ENCODE measurements at places on chromosomes 1 and 21. TPM values are rescaled to one million over a fixed set of nuclear protein-coding genes. Genes with fewer than 3 reads are reported as not detected.

The KRTAP12-2 gene
- not detected for polyA plus RNA-seq

The FLG2 gene
- polyA plus RNA-seq = not detected

The HPCA gene
- not detected for polyA plus RNA-seq

The KCNN3 gene
- polyA plus RNA-seq = 0.88 TPM

The LHX8 gene
- polyA plus RNA-seq = not detected

The COA7 gene
- polyA plus RNA-seq = 7.2 TPM

The CAMK1G gene
- polyA plus RNA-seq = not detected

The SPRR2E gene
- not detected for polyA plus RNA-seq

The FMN2 gene
- polyA plus RNA-seq = not detected

The DIO1 gene
- 0.18 TPM for polyA plus RNA-seq

The ANKRD34A gene
- polyA plus RNA-seq = 0.64 TPM

The KIF26B gene
- 0.29 TPM for polyA plus RNA-seq

The FAM167B gene
- polyA plus RNA-seq = not detected
